ENCODE measurements at places on chromosomes 7 and 10.

DNA sequence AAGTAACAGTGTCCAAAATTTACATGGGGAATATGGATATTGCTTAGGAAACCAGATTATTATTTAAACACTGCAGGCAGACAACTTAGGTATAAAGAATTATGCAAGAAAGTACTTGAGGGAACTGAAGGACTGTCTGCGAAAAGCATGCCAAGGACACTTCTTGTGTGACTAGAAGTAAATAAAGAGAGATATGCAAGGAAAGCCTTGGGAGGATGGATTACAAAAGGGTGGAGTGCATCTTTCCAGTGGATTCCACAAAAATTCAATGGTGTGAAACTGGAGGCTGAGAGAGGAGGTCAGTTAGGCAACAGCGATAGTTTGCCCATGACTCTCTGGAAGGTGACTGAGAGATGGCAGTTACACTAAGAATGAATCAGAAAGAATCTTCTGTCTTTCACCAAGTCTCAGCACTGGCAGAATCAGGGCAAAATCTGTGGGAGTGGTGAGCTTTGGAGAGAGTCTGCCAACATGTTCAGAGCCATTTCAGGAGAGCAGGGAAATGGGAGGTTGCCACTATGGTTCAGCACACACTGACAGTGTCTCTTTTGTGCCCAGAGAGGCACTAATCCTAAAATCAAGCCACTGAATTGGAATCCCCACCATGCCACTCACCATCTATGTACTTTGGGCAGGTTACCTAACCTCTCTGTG is 331.6 kb downstream of the BMPER start:
- no peak for DNase-seq

DNA sequence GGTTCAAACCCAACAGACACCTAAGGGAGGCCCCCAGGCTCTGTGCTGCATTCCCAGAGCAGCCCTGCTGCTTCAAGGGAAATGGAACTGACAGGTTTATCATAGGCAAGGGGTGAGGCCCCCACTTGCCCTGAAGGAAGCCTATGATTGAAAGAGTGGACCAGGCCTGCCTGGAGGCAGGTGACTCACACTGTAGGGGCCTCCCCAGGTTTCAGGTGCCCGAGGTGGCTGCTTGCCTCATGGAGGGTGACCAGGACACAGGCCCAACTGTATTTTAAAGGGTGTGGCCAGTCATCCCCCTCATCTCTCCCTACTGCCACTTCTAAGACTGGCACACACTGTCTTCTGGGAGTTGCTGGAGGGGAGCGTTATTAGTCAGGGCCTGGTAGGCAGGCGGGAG is 85.4 kb downstream of the ATXN7L1 start:
- no peak for DNase-seq

GRCh38 chr7:151727579-151728285 is 149.2 kb downstream of the PRKAG2 start:
- DNase-seq: no peak

DNA sequence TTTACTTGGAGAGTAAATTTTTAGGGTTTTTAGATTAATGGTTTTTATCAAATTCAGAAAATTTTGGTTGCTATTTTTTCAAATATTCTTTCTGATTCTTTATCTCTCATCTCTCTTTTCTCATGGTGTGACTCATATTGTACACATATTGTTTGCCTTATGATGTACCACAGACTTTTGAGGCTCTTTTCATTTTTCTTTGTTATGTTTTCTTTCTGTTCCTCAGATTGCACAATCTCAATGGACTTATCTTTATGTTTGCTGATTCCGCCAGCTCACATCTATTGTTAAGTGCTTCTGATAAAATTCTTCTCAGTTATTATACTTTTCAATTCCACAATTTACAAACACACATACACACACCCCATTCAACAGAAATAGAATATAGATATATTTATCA is 168.2 kb upstream of the IGFBP3 start:
- no peak for DNase-seq

- DNase-seq: no peak
Observed at GRCh38 chr10:50992356-50992901, 81.9 kb upstream of the PRKG1 start.

DNA sequence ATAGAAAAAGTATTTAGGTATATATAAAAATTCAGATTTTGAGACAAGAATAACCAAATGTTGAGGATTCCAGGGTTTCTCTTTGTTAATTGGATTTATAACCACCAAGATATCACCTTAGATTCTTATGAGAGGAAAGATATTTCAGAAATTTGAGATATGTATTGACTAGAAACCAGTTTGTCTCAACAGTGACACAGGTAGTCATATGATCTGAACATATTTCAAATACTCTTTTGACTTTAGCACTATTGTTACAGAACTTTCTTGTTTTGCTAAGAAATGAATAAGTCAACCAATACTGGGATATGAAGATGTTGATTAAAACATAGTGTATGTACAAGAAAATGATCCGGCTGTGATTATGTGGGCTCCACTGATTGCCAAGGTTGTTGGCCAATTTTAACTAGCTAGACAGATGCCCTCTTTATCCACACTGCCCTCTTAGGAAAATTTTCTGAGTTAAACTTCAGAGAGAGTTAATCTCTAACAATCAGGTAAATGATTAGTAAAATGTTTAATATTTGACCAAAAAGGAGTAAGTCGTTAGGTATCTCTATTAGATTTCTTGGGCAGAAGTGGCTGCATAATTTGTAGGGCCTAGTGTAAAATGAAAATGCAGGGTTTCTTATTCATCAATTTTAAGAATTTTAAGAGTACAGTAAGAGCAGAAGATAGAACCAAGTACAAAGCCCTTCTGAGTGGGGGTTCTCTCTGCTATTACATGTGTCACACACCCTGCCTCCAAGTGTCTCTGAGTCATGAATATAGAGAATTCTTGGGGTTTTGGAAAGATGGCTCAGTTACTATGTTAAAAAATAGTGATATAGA is 376.0 kb downstream of the TFEC start:
- DNase-seq: no peak

DNA sequence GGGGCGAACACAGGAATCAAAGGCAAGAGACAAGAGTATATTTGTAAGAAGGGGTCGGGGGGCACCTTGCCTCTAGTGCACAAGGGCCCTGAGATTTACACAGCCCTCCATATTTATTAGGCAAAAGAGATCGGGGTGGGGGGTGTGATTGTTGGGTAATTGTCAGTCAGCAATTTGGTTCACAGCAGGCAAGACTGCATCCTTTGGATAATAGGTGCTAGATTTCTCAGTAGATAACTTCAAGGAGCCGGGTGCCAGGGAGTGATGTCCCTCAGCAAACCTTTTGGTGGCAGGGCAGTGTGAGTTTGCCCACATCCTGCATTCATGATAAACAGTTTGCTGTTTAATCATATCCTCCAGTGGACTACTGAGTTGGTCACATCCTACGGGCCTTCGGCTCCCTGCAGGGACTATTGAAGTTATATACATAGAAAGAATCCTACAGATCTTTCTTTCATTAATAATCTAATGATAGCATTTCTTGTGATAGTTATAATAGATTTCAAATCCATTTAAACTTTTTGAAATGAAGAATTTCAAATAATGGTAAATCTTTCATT is 178.5 kb downstream of the GNAI1 start:
- no peak for DNase-seq

DNA sequence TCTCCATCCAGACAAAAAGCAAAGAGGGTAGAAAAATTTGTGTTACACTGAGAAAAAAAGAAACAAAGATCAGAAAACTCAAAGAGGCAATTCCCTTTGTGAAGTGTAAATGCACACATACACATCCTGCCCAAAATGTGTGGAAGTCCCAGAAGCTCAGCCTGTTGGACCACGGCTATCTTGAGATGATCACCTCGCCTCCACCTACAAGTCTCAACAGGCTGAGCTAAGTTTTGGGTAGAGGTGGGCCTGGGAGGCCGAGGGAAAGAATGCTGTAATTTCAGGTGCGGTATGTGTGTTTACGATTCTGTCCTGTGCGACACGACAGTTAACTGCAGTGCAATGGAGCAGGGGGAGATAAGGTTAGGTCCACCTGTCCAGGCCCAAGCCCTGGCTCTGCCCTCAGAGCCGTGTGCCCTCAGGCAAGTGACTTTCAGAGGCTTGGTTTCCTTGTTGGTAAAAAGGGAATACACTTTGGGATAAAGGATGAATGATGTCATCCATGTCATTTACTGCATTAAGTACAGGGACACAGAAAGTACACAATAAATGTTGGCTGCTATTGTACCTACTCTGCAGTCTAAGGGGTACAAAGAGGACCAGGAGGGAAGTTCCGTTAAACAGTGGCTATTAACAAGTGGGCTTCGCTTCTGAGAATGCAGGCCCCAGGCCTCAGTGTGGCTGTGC is 67.3 kb downstream of the AFAP1L2 start:
- DNase-seq: no peak

- DNase-seq: no peak
Observed at GRCh38 chr7:12351843-12352242, 51.8 kb downstream of the VWDE start.

DNA sequence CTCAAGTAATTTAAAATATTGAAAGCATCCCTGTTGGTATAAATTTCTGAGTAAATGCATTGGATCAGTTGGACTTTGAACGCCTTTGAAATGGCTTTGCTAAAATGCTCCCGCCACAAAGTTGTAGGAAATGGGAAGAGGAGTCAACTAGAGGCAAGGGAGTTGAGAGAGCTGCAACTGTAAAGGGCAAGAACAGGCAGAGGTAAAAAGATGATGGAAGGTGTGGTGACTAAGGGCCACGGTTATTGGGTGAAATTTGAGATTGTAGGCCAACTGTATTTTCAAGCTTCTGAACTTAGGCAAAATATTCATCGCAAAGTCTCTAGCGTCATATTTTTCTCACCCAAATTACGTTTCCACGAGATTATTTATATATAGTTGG is 595 bp upstream of the SUMF2 start:
- no peak for DNase-seq

Measured in NCI-H446 (cell line).